Activated CD4-positive, alpha-beta T cell treated with anti-CD3 and anti-CD28 coated beads, Interleukin-2, amount 50 U/mL, for 48 hours (primary cell): ENCODE measurements at places on chromosomes 7 and 10.

DNA sequence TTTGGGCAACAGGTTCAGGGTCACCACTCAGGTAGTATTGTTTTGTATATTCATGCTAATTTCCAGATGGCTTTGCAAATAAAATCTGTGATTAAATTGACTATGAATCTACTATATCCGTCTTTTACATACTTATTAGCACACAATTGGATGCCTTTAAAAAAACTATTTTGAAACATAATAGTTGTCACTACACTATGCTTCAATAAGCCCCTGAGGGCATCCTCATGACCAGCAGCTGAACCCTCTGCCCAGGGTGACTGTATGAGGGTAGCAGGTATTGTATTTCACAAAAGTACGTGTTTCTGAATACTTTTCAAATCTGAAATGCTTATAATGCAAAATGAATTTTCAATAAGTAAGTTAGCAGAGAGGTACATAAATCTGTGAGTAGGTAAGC, 97.3 kb downstream of the DNAH11 start:
- no peak for DNase-seq

DNA sequence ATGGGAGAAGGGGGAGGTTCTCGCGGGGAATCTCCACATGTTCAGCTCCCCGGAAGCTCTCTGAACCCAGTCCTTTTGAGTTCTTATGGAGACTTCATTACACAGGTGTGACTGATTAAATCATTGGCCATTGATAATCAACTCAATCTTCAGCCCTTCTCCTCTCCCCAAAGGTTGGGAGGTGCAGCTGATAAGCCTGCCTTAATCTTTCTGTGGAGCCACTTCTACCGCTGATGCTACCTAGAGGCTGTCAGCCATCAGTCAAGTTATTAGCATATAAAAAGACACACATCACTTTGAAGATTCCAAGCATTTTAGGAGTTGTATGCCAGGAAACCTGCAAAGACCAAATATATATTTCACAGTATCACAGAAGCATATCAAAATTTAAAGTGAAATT, 91.7 kb downstream of the MARCHF5 start:
- DNase-seq: no peak

GRCh38 chr7:11120675-11121220, 147.1 kb downstream of the PHF14 start:
- no peak for DNase-seq

GRCh38 chr10:58514111-58514770, 1.6 kb downstream of the BICC1 start:
- DNase-seq: no peak

DNA sequence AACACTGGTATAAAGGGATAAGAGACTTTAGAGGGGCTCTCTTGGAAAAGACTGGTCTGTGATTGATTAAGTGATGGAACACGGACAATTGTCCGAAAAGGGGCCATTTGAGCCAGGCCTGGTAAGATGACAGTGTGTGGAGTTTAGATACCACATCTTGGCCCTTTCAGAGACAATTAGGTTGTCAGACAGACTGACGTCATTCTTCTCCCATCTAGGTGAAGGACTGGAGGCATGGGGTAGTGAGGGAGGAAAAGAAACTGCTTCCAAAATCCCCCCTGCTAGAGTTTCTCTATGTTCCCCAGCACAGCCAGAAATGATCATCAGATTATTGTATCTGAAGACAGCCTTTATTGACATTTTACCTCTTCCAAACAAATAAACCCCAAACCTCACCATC, 84.8 kb upstream of the MYO3A start:
- no peak for DNase-seq

DNA sequence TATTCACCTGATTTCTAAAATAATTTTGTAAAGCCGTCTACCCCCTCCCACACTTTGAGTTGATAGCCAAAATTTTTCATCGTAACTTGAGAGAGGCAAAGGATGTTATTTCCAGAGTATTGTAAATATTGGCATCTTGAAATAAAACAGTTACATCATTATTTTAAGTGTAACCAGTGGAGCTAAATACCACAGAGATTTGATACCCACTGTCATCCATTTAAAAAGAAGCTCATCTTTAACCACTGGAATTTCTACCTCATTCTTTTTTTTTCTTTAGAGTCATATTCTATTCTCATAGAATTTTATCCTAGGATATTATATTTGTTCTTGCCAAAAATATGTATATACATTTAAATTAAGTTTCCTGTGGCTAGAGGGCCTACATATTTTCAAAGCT, 48.6 kb downstream of the CAMK1D start:
- no peak for DNase-seq

- DNase-seq: peak; percentile 54
Observed at GRCh38 chr7:131106681-131107336, 220.9 kb upstream of the MKLN1 start.

DNA sequence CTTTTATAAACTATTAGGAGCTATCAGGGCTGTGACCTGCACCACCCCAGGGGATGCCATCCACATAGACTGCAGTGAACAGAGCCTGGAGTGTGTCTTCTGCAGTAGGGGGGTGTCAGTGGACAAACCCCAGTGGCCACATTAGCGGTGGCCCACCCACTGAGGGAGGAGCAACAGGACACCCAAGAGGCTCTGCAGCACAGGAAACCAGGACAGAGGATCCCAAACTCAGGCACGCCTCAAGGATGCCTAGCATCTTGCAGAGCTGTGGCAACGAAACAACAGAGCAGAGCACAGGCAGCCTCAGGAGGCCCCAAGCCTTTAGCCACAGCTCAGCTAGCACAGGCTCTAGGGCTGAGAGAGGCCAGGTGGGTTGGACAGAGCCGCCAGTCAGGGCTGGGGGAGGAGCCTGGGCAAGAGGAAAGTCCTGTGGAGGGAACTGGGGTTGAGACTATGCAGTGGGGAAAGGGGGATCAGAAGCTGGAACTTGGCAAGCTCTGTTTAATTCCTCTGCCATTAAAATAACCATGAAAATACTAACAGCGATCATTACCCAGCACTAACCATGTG, 53.8 kb downstream of the GRID1 start:
- no peak for DNase-seq

DNA sequence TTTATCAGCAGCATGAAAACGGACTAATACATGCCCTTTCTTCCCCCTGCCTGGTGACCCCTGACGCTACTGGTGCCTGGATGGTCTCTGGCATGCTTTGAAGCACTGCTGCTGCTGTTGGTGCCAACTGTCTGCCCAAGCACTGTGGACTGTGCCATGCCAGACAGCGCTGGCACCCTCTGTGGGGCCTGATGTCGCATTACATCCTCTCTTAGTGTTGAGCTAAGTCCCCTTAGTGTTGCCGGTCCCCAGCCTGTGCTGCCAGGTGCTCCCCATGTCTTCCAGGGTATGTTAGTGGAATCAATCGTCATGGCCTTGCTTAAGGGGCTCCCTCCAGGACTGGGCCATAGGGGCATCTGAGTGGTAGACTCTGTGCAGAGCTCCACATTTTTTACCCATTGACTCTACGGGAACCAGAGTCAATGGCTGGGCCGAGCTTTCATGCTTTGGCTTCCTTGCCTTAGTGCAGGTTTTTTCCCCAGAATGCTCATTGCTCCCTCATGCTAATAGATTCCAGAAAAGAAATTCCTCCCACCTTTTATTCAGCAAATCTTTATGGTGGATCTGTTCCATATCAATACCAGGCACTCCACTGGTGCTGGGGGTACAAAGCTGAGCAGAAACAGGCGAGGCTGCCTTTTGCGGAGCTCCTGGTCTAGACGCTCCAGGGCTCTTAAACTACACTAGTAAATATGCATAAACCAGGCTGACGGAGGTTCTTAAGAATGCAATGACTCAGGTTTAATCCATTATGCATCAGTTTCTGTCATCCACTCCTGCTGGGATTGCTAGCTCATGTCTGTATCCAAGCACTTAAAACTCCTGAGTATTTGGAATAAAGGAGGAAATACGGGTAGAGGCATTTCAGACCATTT, 21.8 kb upstream of the MRC1 start:
- no peak for DNase-seq

- DNase-seq: no peak
Observed at GRCh38 chr7:93750986-93751385, 139.6 kb downstream of the TFPI2 start.

DNA sequence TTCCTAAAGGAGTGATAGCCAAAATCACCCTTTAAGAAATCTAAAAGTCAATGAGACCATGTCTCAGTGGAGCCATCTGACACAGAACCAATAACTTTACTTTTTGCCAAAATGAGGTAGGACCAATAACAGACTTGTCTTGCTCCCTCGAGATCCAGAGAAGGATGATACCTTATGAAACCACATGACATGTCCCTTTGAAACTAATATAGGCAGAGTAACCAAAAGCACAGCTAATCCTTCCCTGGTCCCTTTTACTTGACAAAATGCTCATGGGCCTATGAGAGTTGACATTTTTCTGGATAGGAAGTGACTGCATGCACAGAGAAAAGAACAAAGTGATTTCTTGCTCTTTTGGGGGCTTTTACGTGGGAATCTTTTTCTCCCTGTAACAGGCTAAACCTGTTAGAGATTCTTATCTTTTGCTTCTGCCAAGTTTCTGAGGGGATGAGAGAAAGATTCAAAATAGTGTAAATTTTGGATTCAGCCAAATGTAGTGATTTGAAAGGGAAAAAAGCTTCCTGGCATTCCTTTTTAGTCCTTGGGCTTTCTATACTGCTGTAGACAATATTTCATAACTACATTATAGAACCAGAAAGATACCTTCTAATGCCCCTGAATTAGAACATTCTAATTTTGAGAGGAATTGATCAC, 87.6 kb downstream of the ARMH3 start:
- DNase-seq: no peak

- no peak for DNase-seq
Observed at GRCh38 chr7:100465299-100465698, 1.2 kb upstream of the SPACDR start.

GRCh38 chr7:77288676-77289320, 89.2 kb upstream of the FGL2 start:
- no peak for DNase-seq

DNA sequence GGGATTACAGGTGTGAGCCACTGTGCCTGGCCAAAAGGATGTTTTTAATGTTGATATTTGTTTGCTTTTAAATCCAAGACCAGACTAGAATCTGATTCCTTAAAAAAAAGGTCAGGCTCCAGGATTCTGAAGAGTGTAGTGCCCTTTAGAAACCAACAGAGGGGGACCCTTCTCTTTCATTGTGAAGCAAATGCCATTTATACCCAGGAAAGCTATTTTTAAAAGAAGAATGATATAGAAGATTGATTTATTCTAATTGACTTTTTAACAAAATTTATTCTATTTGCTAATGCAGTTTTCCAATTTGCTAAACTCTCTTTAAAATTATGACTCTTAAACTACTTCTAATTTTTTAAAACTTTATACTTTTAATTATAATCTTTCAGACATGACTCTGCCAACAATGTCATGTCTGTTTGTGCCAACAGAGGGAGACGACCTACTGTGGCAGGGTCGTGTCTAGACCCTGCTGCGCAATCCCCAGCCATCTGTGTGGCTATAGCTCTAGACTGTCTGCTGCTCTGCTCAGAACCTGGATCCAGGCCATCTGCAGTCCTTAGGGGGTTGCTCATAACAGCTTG, 201.0 kb upstream of the IMMP2L start:
- DNase-seq: no peak

GRCh38 chr7:127239814-127240213, 12.9 kb downstream of the GRM8 start:
- no peak for DNase-seq

- DNase-seq: no peak
Observed at GRCh38 chr10:71990706-71991269, 26.6 kb downstream of the CHST3 start.

- DNase-seq: no peak
Observed at GRCh38 chr10:80460399-80461207, 6.5 kb downstream of the TSPAN14 start.

- no peak for DNase-seq
Observed at GRCh38 chr10:42992156-42992956, 84.5 kb upstream of the RET start.

- no peak for DNase-seq
Observed at GRCh38 chr10:73209705-73210104, 37.4 kb downstream of the DNAJC9 start.

- no peak for DNase-seq
Observed at GRCh38 chr10:128417826-128418225, 291.6 kb upstream of the MKI67 start.

- DNase-seq: peak; percentile 24
Observed at GRCh38 chr10:48363617-48364355, 57.3 kb downstream of the MAPK8 start.

DNA sequence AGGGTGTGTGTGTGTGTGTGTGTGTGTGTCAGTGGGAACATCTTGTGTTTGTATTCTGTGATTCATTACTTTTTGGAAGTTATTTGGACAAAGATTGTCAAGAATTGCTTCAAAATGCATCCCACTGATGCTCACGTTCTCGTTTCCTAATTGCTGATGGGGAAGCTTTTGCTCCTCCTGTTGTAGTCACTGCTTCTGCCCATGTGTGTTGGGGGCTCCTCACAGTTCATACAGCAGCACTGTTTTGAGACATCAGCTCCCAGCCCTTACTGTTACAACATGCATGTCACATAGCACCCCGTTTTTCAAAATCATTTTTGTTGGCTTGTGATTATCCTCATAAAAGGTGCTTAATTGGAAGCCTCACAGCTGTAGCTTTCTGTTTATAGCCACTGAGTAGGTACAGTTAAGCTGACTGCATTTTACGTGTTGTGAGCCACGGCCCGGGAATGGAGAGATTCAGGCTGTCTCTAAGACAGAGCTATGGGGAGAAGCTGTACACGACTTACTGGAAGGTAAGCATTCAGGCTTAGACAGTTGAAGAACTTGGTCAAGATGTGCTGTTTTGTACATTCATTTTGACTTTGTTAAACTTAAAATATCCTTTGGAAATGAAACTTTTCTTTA, 87.4 kb downstream of the BICC1 start:
- DNase-seq: no peak

DNA sequence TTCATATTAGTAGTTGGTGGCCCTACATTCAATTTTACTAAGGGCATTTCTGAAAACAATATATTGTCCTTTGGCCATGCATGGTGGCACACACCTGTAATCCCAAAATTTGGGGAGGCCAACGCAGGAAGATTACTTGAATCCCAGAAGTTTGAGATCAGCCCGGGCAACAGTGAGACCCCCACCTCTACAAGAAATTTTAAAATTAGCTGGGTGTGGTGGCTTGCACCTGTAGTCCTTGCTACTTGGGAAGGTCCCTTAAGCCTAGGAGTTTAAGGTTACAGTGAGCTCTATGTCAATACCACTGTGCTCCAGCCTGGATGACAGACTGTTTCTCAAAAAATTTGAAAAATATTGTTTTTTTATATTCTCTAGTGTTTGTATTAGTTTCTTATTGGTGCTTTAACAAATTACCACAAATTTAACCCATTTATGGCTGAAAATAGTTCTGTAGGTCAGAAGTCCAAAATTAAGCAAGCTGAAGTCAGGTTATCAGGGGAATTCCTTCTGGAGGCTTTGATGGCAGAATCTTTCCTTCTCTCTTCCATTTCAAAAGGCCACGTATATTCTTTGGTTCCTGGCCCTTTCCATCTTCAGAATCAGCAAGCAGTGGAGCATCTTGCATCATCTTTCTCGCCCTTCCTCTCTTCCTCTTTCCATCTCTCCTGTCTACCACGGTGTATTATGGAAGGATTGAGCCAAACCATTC, 12.4 kb downstream of the CBX3 start:
- DNase-seq: no peak

GRCh38 chr10:124152139-124153022, 59.0 kb upstream of the CHST15 start:
- no peak for DNase-seq
